ENCODE measurements at places on chromosomes 5 and 9.

GRCh38 chr5:127639828-127640227 lies 9.1 kb upstream of the CTXN3 start:
- no peak for DNase-seq

GRCh38 chr9:14314424-14314928 lies 535 bp upstream of the NFIB start:
- no peak for DNase-seq

GRCh38 chr5:77816686-77817085 lies 40.5 kb upstream of the TBCA start:
- no peak for DNase-seq

DNA sequence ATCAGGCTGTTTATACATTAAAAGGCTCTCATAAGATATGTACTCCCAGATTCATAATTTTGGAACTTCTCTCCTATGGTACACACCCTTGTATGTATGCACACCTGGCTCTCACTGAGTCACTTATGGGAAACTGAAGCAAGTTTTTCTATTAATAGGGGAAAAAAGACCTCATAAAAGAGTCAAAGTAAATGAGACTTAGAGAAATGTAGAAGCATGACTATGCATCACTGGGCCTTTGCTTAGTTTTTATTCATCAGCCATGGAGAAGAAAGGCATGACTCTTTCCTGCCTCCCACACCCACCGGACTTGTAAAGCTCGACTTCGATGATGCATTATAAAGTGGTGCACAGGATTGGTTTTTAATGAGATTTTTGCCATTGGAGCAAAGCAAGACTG lies 28.2 kb downstream of the MTAP start:
- DNase-seq = no peak

DNA sequence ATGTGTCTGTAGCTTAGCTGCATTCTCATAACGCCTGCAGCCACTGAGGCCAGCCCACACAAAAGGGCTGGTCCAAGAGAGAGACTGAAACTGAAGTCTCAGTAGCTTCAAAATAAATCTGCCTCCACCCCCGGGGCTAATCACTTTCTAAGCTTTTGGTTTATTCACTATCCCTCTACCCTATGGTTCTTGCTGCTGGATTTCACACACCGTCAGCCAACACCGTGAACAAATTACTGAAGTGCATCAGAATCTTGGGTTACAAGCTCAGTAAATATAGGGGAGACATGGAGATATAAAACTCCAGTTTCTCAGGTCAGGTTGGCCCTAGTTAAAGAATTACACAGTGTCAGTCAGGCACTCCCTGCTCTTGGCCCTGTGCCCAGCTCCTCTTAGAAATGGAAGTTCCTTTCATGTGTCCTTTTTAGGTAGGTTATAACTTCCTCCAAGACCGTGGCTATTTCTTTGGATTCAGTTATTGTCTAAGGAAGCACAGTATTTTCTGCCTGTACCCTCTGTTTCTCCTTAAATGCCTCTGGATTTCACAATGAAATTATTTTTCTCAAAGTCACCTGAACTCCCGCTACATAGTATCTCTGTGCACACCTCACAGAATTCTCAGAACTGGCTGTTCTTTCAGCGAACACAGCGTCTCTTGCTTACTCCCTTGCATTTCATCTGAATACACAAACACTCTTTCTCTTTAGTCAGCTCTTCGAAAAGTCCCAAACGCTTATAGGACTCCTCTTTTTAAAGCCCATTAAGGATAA lies 112.5 kb downstream of the FAM174A start:
- no peak for DNase-seq

DNA sequence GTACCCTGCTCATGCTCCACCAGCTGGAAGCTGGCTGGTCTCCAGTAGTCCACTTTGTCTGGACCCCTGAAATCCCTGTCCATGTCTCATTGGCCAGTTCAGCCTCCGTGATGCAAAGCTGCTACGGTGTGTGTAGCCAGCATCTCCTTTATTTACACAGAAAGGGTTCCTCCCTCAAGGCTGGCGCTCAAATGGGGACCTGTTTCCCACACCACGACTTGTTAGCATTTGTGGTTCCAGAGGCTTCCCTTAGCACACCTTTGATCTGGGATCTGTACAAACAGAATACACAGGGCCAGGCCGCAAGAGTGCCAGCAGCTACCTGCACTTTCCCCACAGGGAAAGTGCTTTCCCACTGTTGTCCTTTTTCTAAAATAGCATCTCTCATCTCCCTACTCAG lies 5.7 kb upstream of the SMU1 start:
- no peak for DNase-seq
